ENCODE measurements at places on chromosomes 1 and 21.

- DNase-seq, result no peak
Observed at GRCh38 chr1:202968351-202968750, 1.3 kb upstream of the CYB5R1 start.

- DNase-seq, result peak; percentile 75
Observed at GRCh38 chr1:7770997-7771822, at the start of gene VAMP3. Gene VAMP3 (plus strand): TSS chr1:7771296. CDS start chr1:7771384, 88 bp downstream.

GRCh38 chr1:201553496-201554189 is 14.7 kb downstream of the NAV1 start:
- DNase-seq, result no peak

- DNase-seq, result no peak
Observed at GRCh38 chr1:203275656-203276272, 29.6 kb upstream of the BTG2 start.

- DNase-seq, result peak; percentile 82
Observed at GRCh38 chr1:151196292-151196800, 2.0 kb upstream of the PIP5K1A start.

DNA sequence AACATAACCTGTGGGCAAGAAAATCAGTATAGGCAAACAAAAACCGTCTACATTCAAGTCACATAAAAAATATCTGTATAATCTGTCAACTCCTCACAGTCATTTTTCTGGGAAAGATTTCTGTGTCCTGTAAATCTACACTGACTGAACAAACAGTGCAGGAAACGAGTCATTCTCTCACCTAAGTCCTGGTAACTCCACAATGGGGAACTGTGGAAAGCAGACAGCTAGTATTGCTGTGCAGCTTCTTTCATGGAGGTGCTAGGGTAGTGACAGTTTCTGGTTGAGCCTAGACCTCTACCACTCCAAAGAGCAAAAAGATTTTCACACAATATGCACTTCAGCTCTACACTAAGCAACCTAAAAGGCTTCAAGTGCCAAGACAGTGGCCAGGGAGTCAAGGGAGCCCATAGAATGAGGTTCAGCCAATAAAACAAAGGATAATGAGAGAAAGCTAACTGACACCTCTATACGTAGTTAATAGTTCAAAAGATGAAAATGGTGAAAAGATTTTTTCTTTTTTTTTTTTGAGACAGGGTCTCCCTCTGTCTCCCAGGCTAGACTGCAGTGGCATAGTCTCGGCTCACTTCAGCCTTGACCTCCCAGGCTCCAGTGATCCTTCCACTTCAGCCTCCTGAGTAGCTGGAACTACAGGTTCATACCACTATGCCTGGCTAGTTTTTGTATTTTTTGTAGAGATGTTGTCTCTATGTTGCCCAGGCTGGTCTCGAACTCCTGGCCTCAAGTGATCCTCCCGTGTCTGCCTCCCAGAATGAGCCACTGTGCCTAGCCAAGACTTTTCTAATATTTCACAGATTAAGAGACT is 5.5 kb downstream of the PTP4A2 start:
- DNase-seq, result no peak

DNA sequence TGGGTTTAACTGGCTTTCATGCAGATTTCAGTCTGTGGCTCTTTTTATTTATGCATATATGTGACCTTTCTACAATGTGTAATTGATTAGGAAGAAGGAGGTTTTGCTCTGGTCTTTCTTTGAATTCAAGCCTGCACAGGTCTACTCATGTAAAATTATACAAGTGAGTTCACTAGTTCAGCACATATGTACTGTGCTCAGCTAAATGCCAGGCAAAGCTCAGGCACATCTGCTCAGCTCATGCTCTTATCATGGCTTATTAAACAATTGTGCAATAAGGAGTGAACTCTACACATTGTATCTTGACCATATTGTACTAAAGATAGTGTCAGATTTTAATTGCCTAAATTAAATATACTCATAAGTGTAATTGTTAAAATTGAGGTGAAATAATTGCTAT is 378.4 kb downstream of the ADGRL2 start:
- DNase-seq, result no peak

- DNase-seq, result no peak
Observed at GRCh38 chr1:7583291-7584096, 187.6 kb upstream of the VAMP3 start.

GRCh38 chr1:155167166-155168104 is 5.7 kb downstream of the KRTCAP2 start:
- peak; percentile 89 for DNase-seq

DNA sequence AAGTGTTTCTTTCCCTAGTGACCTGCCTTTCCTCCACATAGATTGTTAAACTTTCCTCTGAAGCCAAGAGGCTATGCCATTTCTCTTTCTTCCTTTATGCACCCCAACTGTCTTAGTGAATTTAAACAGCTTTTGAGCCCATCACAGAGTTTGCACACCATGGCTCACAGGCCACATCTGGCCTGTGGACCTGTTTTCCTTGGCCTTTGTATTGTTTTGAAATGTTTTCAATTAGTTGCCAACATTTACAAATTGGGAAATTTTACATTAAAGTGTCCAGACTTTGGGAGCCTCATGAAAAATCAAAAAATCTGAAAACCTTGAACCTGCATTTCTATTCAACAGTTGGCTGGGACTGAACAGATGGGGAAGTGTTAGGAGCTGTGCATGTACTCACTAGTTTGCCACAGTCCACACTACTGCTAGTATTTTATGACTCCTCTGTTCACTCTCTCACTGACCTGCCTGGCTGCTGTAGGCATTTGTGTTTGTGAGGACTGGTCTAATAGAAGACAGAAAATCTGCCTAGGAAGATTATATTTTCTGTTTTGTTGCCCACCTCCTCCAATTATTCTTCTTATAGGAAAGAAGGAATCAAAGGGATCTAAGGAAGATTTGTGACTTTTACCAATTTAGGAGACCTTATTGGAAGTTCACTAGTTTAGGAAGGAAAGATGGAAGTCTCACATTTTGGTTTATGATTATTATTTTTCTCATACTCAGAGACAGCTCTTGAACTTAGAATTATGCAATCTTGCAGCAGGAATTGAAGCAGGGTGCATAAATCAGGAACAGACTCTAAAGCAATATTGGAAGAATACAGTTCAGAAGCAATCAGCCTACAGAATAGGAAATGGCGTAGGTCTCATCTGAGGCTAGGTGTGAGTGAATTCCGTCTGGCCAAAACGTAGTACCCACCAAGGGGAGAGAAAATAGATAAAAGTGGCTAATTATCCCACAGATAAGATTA is 134.7 kb downstream of the HLX start:
- DNase-seq, result no peak

DNA sequence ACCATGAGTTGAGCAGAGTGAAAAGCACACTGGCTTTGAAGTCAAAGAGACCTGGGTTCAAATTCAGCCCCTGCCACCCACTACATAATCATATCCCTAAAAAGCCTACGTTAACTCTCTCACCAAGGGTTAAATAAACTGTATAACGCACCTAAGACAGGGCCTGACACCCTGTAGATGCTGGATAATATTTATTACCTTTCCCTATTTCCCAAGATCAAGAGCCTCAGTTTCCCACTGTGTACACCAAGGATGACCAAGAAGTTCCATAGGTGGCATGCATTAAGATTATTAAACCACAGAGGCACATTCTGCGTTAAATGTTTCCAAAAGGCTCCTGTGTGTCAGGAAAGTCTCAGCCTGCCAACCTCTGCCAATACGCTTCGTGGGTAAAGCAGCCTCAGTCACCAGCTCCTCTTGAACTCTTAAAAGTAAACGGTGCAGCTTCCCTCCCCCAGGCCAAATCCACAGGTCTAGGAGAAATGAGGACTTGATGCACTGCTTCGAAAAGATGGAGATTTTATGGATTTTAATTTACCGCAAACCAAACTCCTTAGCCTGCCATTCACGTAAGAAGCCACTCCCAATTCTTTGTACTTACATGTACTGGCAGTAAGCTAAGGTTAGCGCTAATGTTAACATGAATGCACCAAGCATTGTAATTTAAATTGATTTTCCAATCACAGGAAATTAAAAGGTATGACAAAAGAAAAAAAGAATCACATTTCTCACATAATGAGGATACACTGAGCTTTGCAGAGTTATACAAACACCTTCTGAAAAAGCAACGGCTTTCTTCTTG is 2.6 kb downstream of the USP24 start:
- DNase-seq, result no peak

- DNase-seq, result no peak
Observed at GRCh38 chr1:247402120-247402675, 13.8 kb upstream of the NLRP3 start.

DNA sequence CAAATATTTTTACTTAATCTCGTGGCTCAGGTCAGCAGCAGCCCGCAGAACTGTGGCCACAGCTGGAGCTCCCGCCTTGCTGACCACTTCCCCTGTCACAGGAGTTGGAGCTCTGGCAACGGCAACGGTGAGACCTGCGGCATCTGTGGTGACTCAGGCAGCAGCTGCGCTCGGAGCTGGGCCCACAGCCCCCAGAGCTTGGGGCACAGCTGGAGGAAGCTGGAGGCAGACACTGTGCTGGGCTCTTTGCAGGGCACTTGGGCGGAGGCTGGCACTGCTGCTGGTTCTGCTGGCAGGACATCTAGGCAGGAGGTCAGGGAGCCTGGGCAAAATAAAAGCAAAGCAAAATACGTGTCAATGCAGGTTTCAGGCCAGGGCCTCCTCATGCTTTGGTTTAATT is at the start of gene LCE3A:
Gene LCE3A (minus strand): TSS at position 301 of the 400 bp plus-strand sequence. CDS start 0 bp downstream, at position 301.
- DNase-seq, result no peak

- no peak for DNase-seq
Observed at GRCh38 chr1:43671193-43671592, 21.2 kb downstream of the KDM4A start.

GRCh38 chr1:3595949-3596348 is 15.4 kb downstream of the MEGF6 start:
- DNase-seq, result no peak

- peak; percentile 50 for DNase-seq
Observed at GRCh38 chr1:2865571-2866421, 64.3 kb upstream of the TTC34 start.

DNA sequence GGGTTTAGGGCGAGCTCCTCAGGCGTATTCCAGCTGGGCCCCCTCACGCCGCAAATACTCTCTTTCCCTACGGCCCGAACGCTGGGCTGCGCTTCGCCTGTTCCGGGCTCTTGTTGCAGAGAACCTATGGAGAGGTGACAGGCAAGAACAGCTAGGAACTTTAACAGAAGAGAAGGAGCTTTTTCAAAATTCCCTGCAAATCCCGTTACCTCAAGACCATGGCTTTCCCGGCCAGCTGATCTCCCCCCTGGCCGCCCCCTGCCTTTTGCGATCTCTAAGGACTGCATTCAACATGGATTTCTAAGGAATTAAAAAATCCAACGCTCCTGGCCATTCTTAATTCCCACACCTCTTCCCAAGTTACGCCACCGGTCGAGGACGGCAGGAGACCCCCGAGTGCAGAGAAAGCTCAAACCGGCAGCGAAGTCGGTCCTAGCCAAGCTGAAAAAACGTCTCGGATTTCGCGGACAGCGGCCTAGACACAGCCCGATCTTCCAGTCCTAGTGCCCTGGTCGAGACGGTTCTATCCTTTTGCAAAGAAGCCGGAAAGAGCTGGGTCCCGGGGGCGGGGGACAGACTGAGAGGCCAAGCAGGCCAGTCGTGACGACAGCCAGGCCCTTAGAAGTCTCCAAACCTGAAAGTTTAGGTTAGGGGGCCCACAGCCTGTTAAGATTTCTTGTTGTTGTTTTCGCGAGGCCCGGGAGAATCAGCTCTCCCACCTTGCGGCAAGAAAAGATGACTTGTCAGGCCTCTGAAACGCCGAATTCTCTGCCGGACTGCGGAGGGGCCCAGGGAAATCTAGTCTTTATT is 1.1 kb upstream of the TBX15 start:
- DNase-seq, result no peak

- DNase-seq, result no peak
Observed at GRCh38 chr1:73472810-73473209, 725.2 kb downstream of the LRRIQ3 start.

- DNase-seq, result no peak
Observed at GRCh38 chr1:165345502-165345901, 11.0 kb downstream of the LMX1A start.

DNA sequence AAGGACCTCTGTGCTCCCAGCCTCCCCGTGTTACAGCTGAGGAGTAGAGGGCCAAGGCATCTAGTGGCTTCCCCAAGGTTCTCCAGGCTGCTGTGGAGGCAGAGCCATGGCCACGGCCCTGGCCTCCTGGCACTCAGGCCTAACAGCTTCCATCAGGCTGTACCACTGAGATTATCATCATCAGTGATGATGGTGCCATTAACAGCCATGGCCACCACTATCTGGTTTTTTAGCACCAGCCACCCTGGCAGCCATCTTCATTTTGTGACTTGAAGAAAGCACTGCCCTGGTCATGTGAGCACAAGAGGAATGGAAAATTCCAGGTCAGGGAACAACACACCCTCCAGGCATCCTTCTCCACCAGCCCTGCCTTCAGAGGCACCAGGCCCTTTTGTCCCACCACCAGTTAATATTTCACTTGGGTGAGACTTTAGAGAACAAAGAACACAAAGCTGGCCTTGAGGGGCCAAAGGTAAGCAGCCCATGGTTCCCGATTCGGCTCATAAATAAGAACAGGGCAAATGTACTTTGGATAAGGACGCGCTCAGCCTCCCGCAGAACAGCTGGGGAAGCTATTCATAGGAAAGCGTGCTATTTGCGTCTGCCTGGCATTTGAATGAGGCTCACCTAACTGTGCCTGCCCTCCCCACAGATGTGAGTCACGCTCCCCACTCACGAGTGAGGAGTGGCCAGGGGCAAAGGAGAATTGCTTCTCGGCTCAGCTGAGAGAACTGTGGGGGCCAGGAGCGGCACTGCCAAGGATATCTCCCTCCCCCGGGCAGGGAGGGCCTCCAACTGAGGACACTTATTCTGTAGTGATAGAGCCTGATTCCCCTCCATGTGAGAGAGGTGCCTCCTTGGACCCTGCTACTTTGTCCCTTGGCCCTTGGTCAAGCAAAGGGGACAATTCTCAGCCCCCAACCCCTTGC is 95.6 kb downstream of the CD58 start:
- DNase-seq, result no peak

GRCh38 chr1:107889524-107889923 is 75.5 kb downstream of the VAV3 start:
- DNase-seq, result no peak

DNA sequence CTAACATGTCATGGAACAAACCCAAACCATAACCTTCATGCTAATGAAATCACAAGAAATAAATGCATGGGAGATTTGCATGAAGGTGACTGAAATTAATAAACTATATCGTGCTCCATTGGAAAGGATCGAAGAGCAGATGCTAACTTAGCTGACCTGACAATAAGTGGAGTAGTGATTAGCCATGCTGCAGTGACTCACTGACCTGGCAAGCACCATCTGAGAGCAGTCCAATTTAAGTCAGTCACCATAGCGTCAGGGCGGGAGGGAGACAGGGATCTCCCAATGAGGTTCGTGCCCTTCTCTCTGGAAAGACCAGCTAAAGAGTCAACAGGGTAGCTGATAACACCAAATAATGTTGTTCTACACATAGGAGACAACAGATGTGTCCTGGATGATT is 21.5 kb downstream of the OLIG2 start:
- DNase-seq, result no peak
